ENCODE measurements at places on chromosomes 6 and 20. TPM values are rescaled to one million over a fixed set of nuclear protein-coding genes. Genes with fewer than 3 reads are reported as not detected.

- DNase-seq: no peak
Measured at GRCh38 chr6:129248946-129249345, 366.0 kb downstream of the LAMA2 start.

CGA gene
- total RNA-seq: not detected

GRCh38 chr6:116057766-116058165 is 2.9 kb downstream of the FRK start:
- DNase-seq: no peak

DNA sequence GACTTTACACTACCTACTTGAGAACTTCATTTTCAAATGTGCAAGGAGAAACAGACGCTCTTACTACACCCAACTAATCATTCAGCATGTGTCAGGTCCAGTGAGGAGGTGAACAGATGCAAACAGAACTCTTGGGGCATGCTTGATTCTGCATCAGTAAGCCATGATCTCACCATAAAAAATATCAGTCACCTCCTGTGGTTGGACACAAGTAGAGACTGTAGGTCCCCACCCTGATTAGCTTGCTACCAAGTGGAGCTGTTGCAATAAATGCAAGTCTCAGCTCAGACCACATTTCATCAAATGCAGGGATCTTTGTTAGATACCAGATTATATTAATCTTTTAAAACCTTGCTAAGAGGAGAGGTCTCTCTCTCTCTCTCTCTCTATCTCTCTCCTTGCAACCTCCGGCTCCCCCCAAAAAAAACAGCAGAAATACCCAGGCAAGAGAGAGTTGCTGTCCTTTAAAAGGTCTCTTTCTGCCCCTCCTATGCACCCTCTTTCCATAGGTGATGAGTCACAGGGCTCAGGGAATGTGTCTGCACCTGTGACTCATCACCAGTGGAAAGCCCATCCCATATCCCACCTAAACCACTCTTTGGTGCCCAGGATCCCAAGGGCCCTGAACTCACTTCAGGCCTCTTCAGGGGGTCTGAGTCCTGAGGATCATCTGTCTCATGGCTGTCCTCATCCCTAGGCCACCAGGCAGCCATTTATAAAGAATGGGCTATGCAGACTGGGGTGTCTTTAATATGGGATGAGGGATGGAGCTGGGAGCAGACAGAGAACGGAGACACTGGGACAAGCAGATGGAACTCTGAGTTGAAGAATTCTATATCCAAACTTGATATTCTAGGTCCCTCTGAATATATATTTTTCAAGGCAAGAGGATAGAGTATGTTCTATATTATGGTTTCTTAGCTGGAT is 154.5 kb downstream of the QRSL1 start:
- no peak for DNase-seq

GRCh38 chr6:124958759-124959354 is 3.4 kb upstream of the RNF217 start:
- DNase-seq: no peak

DNA sequence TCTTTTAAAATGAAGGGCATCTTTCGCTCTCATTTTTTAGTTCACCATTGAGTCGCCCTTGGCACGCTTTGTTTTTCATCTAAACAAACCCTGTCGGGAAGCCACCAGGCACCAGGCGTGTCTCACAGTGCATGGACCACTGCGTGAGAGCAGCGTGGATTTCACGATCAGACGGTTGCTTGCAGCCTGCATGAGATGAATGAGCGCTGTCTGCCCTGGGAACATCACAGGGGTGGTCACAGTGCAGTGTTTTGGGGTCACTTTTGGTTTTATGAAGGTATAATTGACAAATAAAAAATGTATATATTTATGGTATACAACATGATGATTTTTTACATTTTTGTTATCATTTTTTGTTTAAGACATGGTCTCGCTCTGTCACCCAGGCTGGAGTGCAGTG is 61.3 kb downstream of the CDH4 start:
- DNase-seq: no peak

GRCh38 chr6:15077961-15078360 is 167.9 kb upstream of the JARID2 start:
- no peak for DNase-seq

DNA sequence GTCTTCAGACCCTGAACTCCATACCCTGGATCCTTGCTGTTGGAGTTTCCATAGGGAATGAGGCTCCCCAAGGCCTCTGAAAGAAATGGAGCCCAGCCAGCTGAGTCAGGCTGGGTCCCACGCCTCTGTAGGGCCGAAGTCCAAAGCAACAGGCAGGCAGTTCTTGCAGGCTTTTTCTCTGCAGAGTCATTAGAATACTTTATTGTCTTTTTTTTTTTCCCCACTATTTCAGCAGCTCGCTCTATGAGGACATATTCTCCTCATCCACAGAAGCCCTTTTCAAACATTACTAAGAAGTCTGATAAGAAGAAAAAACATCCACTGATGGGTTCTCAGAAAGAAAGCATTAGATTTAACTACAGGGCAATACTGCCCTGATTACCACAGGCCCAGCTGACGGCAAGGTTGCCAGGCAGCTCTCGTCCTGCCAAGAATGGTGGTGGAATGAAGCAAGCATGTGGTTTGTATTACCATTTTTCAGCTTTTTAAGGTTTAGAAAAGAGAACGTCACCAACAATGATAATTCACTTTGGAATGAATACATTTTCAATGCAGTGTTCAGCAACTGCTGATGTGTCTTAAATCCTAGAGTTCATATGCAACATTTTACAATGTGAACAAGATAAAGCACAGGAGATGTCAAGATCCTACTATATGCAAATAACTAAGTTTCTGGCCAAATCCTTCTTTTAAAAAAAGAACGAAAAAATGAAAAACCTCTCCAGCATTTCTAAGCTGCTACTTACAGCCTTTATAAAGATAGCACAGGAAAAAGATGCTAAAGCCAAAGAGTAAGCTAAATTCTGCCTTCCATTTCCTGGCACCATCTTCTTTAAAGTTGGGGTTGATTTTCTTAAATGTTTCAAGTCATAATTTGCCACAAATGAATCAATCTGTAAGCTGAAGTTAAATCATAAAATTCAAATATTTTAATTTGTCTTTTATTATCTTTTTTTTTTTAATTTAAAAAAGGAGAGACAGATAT is 223.6 kb upstream of the CITED2 start:
- no peak for DNase-seq

- no peak for DNase-seq
Measured at GRCh38 chr6:34940030-34940434, 51.0 kb downstream of the ANKS1A start.

DNA sequence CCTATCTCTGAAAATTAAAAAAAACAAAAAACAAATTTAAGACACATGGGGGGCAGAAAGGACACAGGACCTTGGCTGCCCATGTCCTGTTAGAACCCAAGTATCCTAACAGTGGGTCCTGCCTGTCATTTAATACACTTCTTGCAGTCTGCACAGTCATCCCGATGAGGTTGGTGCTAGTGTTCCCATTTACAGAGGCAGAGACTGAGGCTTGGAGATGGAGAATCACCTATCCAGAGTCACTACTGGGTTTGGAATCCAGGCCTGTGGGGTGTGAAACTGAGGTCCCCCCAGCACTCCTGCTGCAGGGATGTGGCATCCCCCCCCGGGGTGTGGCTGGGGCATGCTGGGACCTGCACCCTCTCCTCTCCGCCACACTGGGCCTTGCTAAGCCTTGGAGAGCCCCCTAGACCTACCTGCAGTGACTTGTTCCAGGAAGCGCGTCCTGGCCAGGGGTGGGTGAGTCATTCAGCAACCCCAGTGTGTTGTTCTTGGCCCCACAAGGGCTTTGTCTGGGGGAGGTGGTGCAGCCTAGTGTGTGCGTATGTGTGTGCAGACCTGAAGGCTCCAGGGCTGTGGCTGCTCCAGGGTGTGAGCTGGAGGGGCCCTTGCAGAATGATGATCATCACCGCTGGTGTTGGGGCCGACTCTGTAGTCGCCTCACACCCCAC is 49.7 kb downstream of the BCAS4 start:
- DNase-seq: no peak

GRCh38 chr20:14685183-14685582 is 347.8 kb upstream of the FLRT3 start:
- no peak for DNase-seq

DNA sequence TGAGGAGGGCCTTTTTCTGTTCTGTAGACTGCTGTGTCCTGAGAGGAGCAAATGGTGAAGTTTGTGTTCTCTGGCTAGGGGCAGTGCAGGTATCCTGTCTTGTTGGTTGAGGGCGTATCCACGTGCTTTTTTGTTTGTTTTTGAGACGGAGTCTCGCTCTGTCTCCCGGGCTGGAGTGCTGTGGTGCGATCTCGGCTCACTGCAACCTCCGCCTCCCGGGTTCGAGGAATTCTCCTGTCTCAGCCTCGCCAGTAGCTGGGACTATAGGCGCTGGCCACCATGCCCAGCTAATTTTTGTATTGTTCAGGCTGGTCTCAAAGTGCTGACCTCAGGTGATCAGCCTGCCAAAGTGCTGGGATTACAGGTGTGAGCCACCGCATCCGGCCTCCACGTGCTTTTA is 10.8 kb upstream of the PXDC1 start:
- DNase-seq: no peak
